ENCODE measurements at places on chromosomes 3 and 15.

GRCh38 chr3:140505213-140505612 lies 172.7 kb upstream of the TRIM42 start:
- DNase-seq, result no peak

DNA sequence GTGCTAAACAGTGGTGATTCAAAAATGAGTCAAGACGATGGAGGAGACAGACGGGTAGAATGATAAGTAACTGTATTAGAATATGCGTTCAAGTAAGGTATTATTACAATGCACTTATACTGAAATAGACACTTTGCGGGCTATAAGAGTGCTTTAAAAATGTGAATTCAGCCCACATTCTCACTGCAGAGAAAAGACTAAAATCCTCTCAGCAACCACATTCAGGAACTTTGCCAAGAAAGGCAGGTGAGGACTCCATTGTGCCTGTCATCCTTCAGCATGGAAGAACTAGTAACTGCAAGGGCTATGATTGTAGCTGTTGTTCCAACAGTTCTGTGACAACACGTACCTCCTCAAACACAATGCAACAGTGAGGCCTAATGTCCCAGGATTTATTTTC lies 272.0 kb downstream of the RORA start:
- no peak for DNase-seq

DNA sequence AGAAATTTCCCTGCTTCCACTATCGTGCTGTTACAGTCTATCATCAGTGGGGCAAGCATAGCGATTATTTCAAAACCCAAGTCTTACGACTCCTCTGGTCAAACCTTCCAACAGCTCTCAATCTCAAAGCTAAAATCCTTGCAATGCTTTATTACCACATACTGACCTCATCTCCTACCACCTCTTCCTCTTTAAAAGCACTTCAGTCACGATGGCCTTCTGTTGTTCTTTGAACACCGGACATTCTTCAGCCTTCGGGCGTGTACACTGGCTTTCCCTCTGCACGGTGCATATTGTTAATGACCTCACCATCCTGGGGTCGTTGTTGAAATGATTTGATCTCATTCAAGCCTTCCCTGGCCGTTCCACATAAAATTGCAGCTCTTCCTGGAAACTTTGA lies 31.1 kb downstream of the MAGEL2 start:
- no peak for DNase-seq

GRCh38 chr3:153679714-153680113 lies 441.5 kb upstream of the ARHGEF26 start:
- no peak for DNase-seq

- DNase-seq, result no peak
Observed at GRCh38 chr15:80730387-80730786, 35.3 kb downstream of the ABHD17C start.

DNA sequence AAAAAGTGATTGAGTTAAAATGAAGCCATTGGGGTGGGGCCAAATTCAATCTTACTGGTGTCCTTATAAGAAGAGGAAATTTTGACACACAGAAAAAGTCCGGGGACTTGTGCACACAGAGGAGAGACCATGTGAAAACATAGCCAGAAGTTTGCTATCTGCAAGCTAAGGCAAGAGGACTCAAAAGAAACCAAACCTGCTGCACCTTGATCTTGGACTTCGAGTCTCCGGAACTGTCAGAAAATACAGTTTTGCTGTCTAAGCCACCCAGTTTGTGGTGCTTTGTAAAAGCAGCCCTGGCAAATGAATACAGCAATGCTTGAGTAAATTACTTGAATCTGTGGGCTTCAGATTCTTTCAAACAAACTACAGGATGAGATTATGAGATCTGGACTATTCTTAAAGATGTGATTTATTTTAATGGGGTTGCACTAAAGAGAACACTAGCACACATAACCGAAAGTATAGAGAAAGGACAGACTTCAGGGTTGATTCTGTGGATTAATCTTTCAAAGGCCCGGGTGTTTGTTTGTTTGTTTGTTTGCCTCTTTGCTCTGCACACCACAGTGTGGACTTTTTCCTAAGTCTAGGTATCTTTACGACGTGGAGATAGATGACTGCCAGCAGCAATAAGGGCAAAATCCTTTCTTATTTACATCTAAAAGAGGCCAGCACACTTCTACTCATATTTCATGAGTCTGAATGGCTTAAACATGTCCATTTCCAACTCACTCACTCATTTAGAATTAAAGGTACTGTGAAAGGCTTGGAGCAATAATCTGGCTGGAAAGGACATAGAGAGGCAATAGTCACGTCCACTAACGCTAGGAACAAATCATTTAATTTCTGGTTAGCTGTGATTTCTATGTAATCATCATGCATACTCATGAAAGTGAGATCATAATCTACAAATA lies 53.9 kb upstream of the SSR3 start:
- no peak for DNase-seq

DNA sequence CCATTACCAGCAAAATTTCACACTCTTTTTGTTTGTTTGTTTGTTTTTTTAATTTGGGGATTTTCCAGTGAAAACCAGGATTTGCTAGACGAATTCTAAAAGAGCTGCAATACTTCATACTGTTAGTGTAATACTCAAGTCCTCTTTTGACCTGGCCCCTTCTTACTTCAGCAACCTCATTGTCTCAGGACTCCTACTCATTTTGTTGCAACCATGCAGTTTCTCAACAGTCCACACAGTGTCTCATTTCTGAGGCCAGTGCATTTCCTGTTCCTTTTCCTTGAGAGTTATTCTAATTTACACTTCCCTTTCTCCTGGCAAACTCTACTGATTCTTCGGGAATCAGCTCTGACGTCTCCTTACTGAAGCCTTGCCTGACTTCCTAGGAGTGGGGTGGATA lies 35.6 kb downstream of the NSUN3 start:
- no peak for DNase-seq

DNA sequence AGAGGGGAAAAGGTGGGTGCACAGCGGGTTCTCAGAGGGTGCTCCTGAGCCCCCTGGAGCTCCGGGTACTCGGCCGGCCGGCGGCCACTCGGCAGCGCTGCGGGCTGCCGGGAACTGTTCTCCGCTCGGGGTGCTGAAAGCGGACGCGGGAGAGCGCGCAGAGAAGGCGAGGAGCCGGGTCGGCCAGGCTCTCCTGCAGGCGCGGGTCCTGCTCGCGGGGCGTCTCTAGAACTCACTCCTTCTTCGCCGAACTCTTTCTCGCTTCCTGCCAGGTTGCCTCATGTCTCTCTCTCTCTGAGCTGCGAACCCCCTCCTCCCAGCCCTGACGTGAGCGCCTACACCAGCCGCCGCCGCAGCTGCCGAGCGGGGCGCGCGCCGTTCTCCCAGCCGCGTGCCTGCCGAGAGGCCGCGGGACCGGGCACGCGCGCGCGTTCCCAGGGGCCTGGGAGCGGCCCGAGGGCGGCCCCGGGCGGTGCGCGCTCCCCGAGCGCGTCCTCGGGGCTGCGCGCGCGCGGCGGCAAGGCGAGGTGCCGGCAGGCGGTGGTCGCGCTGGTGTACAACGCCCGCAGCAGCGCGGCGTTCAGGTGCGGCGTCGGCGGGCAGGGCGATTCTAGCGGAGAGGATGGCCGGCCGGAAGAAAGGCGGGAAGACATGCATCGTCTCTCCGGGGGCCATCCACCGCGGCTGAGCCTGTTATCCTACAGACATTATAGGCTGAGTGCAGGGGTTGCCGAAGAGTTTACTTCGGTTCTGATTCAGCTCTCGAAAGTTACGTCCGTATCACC lies at the start of gene PEX5L:
PEX5L (minus strand) TSS at position 267 of the 785 bp plus-strand sequence. CDS start 338 bp downstream, outside the sequence.
- no peak for DNase-seq

- DNase-seq, result no peak
Observed at GRCh38 chr3:11764931-11765363, 81.7 kb downstream of the TAMM41 start.

- DNase-seq, result peak; percentile 75
Observed at GRCh38 chr3:132543011-132543739, 53.9 kb upstream of the ACKR4 start.

DNA sequence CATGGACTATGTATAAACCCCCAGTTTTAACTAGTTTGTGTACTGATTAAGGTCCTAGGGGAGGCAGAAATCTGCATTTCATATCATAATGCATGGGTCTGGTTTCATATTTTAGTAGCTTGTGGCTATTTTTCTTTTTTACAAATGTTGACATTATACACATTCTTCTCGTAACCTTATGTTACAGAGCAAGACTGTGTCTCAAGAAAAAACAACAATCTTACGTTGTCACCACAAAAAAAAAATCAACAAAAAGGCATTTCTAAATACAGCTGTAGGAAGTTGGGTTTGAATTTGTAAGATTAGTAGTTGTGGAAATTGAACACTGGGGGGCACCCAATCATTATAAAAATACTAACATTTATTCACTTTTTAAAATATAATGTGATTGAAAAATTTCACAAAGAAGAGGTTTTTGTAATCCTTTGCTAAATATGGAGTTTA lies 17.9 kb downstream of the SERP1 start:
- DNase-seq, result peak; percentile 15

DNA sequence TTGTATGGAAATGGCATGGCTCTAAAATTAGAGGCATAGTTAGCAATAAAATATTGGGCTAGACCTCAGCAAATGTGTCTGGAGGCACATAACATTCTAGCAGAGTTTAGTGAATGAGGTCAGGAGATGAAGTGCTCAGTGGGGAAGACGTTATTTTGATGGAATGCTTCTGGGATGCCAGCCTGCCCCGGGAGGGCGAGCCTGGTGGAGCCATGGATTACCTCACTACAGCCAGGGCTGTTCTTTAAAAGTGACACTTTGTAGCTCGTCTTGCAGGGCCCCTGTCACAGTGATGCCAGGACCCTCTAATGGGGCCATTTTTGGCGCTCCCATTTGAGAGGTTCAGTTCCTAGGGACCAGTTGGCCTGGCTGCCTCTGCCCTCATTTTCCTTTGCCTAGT lies 48.5 kb downstream of the PXYLP1 start:
- no peak for DNase-seq

DNA sequence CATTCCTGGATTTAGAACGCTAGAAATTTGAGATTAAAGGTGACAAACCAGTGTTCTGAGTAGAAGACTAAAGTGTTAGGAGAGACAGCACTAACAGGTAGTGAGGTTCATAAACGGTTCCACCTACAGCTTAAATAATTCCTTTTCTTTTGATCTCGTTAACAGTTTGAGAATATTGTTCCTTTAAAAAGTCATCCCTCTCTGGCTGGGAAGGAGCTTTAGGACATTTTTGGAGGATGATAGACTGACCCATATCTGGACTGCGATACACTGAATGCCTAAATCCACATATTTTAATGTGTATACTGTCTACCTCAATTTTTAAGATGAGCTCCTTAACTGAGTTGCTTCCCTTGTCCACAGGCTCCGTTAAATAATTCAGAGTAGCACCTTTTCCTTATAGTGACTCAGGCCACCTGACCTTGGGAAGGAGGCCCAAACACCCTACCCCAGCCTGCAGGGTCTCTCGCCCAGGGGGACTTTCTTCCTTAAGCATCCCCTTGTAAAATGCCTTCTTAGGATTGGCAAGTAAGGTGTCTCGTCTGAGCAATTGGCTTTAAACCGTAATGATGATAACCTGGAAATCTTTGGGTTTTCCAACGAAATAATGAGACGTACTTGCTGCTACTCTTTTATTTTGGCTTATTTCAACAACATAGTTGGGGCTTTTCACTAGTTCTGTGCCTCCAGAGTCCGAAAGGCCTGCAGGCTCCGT lies 3.3 kb downstream of the TRIM71 start:
- DNase-seq, result no peak

DNA sequence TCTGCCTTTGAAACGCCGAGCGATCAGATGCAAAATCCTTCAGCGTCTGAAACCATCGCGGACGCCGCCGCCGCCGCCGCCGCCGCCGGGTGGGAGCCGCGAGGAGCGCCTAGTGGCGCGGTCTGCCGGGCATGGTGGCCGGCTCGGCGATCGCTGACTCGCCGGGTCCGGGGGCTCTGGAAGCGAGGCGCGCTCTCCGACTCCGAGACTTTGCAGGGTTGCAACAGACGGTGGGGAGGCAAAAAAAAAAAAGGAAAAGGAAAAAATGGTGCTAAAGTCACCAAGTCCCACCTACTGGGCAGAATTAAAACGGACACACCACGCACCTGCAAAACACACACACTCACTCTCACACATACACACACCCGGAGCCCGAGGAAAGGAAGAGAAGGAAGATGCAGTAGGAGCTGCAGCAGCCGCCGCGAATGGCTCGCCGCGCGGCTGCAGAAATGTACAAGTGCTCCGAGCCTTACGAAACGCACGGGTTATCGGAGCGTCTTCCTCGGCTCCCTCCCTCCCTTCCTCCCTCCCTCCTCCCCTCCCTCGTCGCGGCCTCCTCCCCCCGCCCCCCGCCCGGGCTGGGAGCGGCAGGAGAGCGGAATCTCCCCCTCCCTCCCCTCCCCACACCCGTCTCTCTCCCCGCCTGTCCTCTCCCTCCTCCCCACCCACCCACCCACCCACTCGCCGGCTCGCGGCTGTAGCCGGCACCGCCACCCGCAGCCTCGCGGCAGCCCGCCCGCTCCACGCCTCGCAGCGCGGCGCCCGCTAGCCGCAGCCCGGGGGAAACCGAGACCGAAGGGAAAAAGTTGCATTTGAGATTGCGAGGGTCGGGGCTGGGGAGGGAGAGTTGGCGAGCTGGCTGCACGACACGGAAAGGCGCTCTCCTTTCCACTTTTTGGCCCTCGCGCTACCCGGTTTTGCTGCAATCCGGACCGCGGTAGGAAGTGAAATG lies at the start of gene NTRK3:
NTRK3 (minus strand) TSS at position 461 of the 952 bp plus-strand sequence. CDS start 586 bp downstream, outside the sequence.
- no peak for DNase-seq

DNA sequence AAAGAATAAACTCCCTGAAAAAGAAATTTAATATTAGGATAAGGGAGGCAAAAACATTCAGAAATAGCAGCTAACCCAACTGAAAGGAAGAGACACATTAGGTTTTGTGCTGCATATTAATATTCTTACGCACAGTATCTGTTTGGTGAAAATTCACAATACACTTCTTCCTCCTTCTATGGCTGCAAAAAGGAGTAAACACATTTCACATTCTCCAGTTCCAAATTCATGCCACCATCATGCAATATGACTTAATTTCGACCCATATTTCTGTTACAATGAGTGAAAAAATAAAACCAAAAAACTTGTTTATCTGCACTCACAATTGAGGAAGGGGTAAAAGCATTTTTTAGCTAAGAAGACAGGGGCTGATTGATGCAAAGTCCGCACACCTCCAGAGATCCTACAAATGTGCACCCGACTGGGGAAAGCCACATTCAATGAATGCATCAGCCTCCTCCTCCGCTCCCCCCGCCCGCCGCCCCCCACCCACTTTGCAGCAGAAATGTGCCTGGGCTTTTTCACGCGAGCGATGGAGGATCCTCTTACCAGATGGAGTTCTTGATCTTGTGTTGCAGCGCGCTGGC lies 1.0 kb downstream of the RFX7 start:
- no peak for DNase-seq

Data from brain pericyte (primary cell).